ENCODE measurements at places on chromosomes 4 and X.

DNA sequence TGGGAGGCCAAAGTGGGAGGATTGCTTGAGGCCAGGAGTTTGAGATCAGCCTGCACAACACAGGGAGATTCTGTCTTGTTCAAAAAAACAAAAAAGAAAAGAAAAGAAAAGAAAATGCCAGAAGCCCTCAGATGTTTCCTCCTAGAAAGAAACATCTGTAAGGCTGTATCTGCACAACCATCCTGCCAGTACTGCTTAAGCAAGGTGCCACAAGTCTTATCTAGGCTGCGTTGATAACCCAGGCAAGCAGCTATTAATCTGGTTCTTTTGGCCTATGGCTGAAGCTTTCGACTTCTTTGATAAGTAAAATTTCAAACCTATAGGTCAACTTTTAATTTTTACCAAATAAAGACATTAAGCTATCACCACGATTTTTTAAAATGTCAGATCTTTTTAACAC is 3.1 kb downstream of the COX18 start:
- DNase-seq = no peak

- DNase-seq = no peak
Measured at GRCh38 chr4:120839334-120839973, 83.1 kb downstream of the PRDM5 start.

GRCh38 chrX:19176901-19177630 is 54.8 kb upstream of the ADGRG2 start:
- no peak for DNase-seq

DNA sequence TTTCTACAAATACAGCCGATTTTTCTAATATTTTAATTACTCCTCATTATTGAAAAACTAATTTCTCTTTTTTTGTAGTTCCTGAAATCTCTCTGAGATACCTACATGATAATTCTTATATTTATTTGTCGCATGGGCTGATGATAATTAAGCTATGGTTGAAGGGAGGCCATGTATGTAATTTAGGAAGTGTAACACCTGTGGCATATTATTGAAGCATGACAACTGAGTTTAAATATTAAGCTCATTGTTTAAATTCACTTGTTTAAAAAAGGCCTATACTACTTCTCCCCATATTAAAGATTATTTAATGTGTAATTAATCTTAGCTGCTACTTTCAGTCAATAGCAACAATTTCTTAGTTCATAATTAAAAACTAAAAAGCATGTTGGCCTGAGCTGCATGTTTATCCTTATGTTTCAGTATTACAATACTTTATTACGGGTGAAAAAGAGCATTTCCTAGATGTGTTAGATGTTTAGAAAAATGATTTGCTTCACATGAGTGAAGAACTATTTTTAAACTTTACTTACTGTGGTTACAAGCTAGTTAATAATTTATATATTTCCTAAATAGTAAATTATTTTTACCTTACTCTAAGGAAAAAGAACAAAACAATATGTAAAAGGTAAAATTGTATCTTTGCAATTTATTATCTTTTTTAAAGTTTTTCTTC is 122.4 kb downstream of the RAP1GDS1 start:
- DNase-seq = no peak

DNA sequence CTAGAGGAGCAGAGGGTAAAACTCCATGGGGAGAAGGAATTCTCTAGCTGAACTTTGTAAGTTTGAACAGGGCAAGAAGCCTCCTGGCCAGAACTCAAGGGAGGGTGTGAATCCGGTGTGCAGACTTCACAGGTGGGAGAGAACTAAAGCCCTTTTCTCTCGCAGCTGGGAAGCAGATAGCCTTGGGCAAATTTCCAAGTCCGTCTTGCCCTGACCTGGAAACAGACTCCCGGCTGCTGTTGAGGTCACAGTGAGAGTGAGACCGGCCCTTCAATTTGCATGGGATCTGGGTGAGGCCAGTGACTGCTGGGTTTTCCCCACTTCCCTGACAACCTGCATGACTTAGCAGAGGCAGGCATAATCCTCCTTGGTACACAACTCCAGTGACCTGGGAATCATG is 94.5 kb upstream of the ZNF827 start:
- DNase-seq = no peak

DNA sequence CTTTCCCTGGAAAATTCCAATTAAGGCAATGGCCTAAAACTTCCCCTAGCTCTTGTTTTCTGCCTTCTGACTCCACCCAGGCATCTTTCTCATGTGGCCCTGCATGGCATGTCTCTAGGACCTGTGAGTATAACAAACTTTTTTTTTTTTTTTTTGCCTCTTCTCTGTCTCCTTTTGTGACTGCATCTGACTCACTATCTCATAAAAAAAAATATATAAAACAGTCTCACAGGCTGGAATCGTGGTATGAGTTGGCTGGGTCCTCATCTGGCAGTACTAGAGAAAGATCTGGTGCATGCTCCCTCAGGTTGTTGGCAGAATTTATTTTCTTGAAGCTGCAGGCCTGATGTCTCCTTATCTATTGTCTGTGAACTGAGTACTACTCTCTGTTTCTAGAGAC is 313.9 kb downstream of the TECRL start:
- no peak for DNase-seq

DNA sequence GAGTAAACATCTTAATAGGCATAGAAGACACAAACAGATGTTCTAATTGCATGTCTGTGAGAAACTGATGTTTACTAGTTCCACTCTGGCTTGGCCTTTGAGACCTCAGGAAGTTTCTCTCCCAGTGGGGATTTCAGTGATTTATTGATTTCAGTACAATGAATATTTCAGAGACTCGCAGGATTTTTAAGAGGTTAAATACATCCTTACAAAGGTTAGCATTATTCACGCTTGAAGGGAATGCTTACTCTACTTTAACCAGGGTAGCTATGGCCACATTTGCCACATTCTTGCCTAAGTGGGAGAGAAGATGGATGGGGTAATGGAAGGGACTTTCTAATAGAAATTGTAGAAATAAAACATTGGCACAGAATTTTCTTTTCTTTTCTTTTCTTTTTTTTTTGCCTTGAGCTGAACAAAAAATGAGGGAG is 480.1 kb downstream of the SPRY1 start:
- no peak for DNase-seq

- no peak for DNase-seq
Measured at GRCh38 chr4:147044241-147044640, 98.6 kb upstream of the TTC29 start.

- DNase-seq = no peak
Measured at GRCh38 chr4:32140636-32141035, 1420.5 kb downstream of the PCDH7 start.

- no peak for DNase-seq
Measured at GRCh38 chr4:3845744-3846429, 79.7 kb downstream of the ADRA2C start.

- no peak for DNase-seq
Measured at GRCh38 chr4:105569866-105570236, 17.4 kb downstream of the ARHGEF38 start.

- DNase-seq = no peak
Measured at GRCh38 chrX:71846429-71846828, 64.2 kb upstream of the NHSL2 start.

DNA sequence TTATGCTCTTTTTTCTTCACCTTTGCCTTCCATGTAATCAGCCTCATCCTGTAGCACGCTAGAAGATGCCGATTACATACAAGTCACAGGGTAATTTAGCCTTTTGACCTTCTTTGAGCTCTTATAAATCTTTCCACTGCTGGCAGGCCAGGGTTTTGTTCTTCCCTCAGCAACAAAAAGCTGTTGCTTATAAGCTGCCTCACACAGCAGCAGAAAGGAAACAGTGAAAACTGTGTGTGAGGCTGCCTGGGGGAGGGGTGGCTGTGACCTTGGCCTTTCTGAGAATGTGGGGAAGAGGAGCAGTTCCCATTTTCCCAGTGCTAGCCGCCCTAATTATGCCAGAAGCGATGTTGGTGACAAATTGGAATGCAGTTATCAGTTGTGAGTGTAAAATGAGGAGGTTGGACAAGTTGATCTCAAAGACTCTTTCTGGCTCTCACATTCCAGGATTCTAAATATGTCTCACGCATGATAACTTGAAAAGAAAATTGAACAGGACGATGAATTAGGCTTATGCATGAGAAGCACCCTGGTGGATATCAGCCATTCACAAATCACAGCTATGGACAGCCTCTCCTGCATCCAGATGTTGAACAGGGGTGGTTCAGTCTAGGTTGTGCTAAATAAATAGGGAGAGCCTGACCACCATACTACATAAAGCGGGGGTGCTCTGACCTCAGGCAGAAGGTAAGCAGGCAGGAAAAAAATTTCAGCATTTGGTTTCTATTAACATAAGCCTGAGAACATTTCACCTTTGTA is 25.7 kb downstream of the SLITRK2 start:
- no peak for DNase-seq

DNA sequence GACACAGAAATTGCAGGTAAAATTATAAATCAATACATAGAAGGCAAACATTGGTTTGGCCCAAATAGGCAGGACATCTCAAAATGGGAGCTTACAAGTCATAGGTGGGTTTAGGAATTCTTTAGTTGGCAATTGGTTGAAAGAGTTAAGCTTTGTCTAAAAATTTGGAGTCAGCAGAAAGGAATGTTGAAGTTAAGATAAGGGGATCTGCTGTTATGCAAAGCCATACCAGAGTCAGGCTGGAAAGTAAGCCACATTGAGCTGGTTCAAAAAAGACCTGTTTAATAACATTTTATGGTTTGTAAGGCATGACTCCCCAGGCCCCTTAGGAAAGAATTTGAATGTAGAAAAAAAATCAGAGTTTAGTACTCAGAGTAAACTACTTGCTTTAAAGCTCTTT is 92.6 kb downstream of the IL13RA2 start:
- DNase-seq = no peak

DNA sequence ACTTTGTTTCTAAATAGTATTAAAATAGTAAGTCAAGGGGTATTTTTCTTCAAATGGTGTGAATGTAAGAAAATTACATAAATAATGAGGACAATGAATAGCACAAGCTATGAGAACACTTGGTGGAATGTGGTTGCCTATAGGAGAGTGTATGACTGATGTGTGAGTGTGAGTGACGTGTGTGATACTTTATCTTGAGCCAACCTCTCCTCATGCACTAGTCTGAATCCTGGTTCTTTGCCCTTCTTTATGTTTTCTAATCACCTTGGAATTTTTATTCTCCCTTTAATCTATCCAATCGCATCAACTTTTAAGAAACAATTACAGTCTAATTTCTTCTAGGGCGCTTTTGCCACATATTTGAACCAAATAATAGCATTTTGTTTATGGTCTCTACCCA is 98.2 kb downstream of the YIPF7 start:
- DNase-seq = no peak

GRCh38 chrX:133859860-133860259 is 125.5 kb downstream of the GPC3 start:
- no peak for DNase-seq

GRCh38 chr4:113455061-113455460 is 306.5 kb downstream of the CAMK2D start:
- no peak for DNase-seq

DNA sequence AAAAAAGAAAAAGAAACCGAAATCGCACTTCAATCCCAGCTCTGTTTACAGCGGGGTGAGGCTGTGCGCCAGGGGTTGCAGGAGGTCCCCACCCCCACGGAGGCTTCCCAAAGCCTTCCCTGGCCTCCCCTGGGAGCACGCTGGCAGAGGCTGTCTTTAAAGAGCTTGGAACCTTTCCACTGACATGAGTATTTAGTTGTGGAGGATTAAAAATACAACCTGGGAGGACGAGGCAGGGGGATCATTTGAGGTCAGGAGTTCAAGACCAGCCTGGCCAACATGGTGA is 69.1 kb downstream of the PPP2R2C start:
- DNase-seq = no peak

DNA sequence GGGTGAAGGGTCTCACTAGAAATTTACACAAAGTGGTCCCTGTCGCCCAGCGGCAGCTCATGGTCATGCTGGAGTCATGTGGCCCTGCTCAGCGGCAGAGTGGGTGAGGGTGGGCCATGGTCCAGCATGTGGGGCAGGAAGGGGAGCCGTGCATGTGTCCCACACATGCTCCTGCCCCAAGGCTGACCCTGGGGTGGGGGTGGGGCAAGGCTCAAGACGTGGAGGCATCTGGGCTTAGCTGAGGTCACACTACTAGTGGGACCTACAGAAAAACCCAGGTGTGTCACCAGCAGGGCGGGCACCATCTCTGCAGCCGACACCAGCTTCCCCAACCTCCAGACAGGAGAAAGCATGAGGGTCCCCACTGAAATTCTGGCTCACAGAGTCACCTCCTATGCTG is 42.4 kb downstream of the EVC start:
- no peak for DNase-seq

- no peak for DNase-seq
Measured at GRCh38 chr4:62285026-62285425, 1084.9 kb downstream of the ADGRL3 start.

- no peak for DNase-seq
Measured at GRCh38 chr4:80101071-80101791, 28.2 kb upstream of the ANTXR2 start.

- no peak for DNase-seq
Measured at GRCh38 chr4:71570492-71570891, 213.4 kb downstream of the GC start.

- DNase-seq = no peak
Measured at GRCh38 chrX:18981124-18981807, 2.6 kb downstream of the PHKA2 start.

DNA sequence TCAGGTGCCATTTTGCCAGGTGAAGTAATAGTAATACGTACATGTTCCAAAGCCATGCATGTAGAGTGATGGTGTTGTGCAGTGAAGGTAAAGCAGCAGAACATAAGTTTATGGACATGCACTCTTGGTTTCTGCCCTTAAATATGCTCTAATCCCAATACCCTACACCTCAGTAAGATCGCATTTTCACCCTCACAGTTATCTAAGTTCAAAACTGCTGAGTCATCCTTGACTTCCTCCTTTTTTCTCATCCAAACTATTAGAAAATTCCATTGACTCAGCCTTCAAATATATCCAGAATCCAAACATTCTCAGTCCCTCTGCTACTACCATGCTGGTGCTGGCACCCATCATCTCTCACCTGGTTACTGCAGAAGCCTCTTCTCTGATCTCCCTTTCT is 652.9 kb upstream of the IGFBP7 start:
- no peak for DNase-seq

- no peak for DNase-seq
Measured at GRCh38 chrX:133335027-133335426, 80.3 kb downstream of the GPC4 start.

DNA sequence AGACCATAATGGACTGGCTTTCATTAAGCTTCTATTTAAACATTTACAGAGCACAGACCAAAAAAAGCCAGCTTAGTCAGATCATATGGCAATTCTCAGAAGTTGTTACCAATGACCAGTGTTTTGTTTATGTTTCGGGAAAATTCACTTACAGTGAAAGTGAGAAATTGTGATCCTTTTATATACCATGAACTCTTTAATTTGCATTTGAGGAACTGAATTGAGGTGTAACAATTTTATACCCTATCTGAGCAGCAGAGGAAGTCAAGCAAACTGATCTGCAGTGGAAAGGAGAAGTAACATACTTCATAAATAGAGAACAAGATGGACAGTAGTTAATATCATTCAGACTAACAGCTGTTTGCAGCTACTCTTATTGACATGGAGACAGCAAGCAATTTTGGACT is 97.1 kb downstream of the TMA16 start:
- no peak for DNase-seq

- DNase-seq = no peak
Measured at GRCh38 chr4:168183717-168184571, 91.6 kb downstream of the ANXA10 start.
